ENCODE measurements at places on chromosomes 5 and 9.

DNA sequence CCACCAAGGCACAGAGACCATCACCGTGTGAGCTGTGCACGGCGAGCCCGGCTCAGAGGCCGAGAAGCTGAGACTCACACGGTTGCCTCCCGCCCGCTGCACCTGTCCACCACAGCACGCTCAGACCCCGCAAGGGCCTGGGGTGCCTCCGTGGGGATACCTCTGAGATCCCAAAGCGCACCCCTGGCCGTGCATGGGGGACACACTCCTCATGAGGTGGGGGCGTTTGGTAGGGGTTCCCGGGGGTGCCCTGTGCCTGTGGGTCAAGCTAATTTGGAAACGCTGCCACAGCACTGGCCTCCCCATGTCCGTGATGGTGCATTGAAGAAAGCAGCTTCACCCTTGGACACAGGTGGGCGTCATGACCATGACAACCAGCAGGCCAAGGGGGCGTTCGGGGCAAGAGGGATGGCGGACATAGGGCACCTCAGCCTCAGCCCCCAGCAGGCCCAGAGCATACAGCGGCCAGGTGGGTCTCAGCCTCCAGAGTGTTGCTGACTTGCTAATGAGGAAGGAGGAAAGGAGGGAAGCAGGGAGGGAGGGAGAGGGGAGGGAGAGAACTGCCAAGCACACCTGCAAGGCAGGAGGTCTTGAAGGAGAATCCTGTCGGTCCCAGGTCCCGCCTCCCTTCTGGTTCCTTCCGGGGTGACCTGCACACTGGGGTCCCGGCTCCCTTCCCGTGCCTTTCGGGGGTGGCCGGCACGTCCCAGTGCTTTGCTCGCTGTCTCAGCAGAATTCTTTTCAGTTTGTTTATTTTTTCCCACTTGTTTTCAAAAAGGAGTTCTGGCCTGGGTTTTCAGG, 34.7 kb downstream of the GLT6D1 start:
- no peak for DNase-seq

- DNase-seq, result no peak
Measured at GRCh38 chr5:134430001-134430569, 18.4 kb upstream of the CDKN2AIPNL start.

DNA sequence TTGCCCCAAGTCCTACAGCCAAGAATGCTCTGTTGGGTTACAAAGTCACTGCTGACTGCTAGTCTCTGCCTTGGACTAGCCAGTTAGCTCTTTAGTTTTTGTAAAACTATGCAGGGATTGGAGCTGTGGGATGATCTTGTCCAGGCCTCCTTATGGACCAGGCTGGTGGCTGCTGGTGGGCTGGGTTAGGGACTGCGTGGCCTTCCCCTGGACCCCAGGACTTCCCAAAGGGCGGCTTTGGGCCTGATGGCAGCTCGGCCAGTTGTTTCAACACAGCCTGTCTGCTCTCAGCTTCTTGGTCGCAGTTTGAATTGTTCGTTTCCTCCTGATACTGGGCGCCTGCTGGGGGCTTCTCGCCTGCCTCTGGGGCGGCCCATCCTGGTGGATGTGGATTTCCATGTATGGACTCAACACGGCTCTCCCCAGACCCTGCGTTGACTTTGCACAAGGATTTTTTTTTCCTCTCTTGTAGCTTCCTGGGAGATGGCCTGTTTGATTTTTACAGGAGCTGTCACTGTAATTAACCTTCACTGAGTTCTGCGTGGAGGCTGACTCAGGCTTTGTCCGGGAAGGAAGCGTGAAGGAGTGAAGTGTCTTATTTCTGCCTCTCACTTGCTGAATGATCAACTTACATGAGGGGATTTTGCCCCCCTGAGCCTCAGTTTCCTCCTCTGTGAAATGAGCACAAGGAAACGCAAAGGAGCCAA, 91.9 kb upstream of the NEURL1B start:
- no peak for DNase-seq

DNA sequence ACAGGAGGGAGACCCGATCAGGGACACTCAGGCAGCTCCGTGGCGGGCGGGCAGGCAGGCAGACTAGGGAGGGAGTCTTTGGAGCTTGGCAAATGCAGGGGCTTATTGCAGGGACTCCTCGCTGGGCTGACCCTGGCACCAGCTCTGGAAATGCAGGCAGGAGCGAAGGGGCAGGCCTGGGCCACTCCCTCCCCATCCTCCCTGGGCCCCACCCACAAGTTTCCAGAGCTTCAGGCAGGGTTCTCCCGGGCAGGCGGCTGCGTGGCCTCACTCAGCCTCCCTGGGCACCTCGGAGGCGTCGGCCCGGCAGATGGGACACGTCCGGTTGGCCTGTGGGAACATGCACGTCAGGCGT, 8.5 kb downstream of the RNF44 start:
- DNase-seq, result no peak

- DNase-seq, result no peak
Measured at GRCh38 chr5:112226215-112226614, 192.9 kb downstream of the EPB41L4A start.

DNA sequence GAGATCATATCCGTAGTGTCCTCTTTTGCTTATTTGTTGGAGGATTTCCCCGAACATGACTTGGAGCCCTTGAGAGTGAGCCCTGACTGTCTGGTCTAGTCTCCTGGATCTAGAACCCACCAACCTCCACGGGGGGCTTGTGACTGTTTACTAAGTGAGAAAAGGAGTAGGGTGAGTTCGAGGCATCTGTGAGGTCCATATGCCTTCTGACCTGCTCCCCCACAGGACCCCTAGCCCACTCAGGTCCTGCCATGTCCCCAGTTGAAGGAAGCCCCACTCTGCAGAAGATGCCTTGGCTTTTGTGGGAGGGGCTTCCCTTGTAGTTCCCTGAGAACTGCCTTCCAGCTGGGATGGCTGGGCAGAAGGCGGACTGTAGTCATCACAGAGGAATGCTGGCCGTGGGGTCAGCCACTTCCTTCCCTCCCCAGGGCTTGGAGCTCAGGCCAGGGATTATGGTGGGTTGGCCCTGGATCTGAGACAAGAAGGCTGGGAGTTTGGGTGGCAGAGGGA, 7.0 kb upstream of the IRF1 start:
- DNase-seq, result no peak

All from activated naive CD4-positive, alpha-beta T cell (primary cell).